GM10248 (cell line): ENCODE measurements at places on chromosomes 2 and 18.

DNA sequence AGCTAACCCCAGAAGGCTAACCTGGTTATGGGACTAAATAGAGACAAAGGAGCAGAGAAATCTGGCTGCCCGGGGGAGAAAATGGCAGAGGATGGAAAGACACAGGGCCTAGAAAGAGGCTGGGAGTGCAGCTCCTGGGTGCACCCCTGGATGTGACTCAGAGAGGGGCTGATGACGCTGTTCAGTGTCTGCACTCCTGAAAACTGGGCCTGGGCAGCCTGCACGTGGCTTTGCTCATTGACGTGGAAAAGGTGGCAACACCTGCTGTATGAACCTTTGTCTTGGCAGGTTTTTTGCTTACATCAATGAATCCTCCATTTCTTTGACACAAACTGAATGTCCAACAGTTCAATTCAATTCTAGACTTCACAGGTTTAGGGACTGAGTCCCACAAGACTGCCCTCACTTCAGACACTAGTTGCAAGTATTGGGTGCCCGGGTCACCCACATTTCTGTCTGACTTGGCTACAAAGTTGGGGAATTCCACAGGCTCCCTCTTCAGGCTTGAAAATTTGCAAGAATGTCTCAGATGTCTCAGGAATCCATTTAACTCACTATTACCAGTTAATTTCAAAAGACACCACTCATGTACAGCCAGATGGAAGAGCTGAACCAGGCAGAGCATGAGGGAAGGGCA lies 47.3 kb upstream of the PUM2 start:
- no peak for DNase-seq

DNA sequence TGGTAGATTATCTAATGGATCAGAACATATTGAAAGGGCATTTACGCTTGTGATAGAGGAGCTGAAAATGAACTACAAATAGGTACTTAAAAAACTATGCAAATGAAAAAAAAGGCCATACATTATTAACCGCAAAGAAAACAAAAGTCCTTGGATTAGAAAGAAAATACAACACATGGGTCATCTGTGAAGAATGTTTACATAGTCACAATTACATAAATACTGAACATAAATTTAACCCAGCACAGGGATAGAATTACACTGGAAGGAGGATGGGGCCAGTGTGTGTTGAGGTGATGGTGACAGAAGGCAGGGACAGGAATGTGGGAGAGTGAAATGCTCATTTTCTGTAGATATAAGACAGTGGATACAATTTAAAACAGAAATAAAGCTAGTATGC lies 6.6 kb downstream of the NTSR2 start:
- DNase-seq = no peak

DNA sequence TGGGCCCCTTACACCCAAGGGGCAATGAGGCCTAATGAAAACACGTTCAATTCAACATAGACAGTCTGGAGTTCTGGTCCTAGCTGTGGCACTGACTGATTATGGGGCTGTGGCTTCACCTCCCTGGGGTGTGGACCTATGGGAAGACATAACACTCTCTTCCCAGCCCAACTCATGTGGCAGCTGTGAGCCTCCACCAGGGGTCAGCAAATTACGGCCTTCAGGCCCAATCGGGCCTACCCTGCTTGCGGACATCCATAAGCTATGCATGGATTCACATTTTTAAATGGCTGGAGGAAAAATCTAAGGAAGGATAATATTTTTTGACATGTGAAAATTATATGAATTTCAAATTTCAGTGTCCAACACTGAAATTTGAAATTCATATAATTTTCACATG lies 101.3 kb downstream of the LOXHD1 start:
- DNase-seq = peak; percentile 57

- DNase-seq = no peak
Measured at GRCh38 chr2:118667348-118667747, 180.1 kb downstream of the EN1 start.

DNA sequence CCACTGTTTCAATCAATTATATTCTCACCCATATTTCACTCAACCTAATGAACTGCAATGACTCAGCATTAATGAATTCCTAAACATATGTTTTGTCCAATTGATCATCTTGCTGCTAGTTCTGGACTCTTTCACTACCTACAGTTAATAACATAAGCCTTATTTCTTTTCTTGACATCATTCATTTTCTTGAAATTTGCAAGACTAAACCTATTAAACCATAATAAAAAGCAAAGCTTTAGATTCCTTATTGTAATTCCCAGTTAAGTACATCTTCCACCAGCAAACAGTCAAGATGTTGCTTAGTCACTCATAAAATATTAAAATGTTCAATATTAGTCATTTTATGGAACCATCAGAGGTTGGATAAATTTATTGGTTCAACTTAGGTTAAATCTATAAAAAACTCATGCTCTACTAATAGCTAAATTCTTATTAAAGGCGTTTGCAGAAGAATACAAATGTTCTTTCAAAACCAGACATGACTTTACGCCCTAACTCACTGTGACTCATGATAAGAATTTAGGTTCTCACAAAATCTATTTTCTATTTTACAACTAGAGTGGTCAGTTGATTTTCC lies 599.4 kb downstream of the RNF144A start:
- DNase-seq = no peak

- no peak for DNase-seq
Measured at GRCh38 chr18:26540043-26540628, 8.2 kb downstream of the KCTD1 start.

DNA sequence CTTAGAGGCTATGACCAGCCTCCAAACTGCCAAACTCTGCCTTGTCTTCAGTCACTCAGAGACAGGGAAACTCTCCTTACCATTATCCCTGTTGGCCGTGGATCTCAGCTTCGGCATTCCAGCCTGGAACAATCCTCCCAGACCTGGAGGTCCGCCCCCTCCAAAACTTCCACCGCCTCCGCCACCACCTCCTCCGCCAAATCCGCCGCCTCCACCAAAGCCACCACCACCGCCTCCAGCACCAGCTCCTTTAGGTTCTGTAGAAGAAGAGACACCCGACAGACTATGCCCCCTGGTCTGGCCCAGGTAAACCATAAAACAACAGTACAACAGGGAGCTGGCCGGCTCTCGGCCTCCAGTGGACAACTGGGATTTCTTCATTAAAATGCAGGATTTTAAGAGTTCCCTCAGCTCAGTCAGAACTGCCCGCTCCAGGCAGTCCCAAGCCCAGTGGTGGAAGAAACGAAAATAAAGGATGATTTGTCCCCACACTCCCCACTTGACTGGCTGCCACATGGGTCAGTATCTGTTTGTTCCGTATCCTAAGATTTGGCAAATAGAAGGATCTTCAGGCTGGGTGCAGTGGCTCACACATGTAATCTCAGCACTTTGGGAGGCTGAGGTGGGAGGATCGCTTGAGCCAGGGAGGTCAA lies 22.4 kb downstream of the WIPF1 start:
- DNase-seq = no peak
